T-cell (primary cell): ENCODE measurements at places on chromosomes 2 and 18. TPM values are rescaled to one million over a fixed set of nuclear protein-coding genes. Genes with fewer than 3 reads are reported as not detected.

GRCh38 chr2:149657401-149658040 is 69.9 kb upstream of the MMADHC start:
- no peak for DNase-seq

The VWC2L gene
- not detected for total RNA-seq

DNA sequence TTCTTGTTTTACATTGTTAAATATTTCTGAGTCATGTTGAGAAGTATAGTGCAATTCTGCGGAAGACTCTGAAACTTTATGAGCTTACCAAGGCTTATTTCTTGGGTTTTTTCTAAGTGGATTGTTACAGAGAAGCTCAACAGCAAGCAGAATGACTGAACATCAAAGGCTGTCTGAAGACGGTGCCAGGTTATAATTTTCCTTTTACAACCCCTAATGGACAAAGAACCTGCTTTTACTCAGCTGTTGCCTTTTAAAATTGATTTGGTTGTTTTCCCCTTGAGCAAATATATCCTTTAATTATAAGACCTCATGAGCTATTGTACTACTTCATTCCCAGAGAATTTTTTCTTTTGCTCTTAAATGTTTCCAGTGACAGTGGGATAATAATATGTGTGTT is 41.6 kb downstream of the LAMA3 start:
- no peak for DNase-seq

GRCh38 chr2:153311432-153311831 is 167.1 kb downstream of the RPRM start:
- DNase-seq: no peak

The RELCH gene
- 51.5 TPM for total RNA-seq

- no peak for DNase-seq
Observed at GRCh38 chr2:195105581-195105980, 551.4 kb upstream of the SLC39A10 start.
